NCI-H774 (cell line): ENCODE measurements at places on chromosomes 11 and 22.

GRCh38 chr11:27717801-27718229, 17.6 kb upstream of the BDNF start:
- DNase-seq = peak; percentile 46

DNA sequence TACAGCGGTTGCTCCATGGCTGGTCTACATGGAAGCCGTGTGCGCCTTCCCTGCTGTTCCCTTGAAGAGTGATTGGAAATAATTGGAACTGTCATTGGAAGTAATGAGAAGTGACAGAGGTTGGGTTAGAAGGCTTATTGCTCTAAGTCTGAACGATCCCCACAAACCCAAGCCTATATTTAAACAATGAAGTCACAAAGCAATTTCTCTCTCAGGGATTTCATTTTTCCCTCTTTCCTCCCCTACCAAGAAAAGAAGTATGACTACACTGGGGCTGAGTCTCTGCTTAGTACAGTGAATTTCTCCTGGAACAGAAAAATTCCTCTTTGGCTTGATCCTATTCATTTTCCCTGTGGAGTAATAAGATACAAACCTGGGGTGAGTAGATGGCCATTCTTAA, 7.8 kb downstream of the CLMP start:
- DNase-seq = no peak

DNA sequence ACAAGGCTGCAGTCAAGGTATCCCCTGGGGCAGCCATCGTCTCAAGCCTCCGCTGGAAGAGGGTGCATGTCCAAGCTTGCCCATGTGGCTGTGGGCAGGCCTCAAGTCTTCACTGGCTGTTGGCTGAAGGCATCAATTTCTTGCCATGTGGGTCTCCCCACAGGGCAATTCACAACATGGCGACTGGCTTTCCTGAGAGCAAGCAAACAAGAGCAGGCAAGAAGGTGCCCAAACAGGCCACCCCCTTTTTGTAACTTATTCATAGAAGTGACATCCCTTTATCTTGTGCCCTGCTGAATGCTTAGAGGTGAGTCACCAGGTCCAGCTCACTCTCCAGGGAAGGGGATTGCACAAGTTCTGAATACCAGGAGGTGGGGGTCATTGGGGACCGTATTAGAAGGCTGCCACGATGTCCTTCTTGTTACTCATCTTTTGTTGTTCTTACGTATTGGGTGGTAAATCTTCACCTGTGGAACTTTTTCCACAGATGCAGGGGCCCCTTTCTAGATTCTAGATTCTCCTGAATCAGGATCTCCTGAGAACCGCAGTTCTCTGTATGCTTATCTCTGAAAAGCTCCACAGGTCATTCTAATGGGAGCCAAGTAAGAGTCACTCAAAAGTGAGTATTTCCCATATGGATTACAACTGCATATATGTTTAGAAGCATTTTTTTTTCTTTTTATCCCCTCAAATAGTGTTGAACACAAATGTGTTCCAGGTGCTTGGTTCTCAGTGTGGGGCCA, 44.2 kb upstream of the MICAL2 start:
- DNase-seq = no peak

GRCh38 chr22:34490886-34491285, 570.6 kb upstream of the LARGE1 start:
- DNase-seq = no peak

GRCh38 chr11:11461473-11461872, 108.4 kb upstream of the CSNK2A3 start:
- no peak for DNase-seq

GRCh38 chr22:38657045-38657909, 839 bp downstream of the CBY1 start:
- no peak for DNase-seq

- no peak for DNase-seq
Measured at GRCh38 chr22:31650391-31650790, 11.6 kb downstream of the PISD start.

GRCh38 chr11:104799251-104799650, 99.0 kb downstream of the CASP12 start:
- DNase-seq = no peak

GRCh38 chr22:21626735-21627469, 2.9 kb downstream of the YDJC start:
- DNase-seq = no peak

- no peak for DNase-seq
Measured at GRCh38 chr11:729492-730074, 17.7 kb upstream of the TALDO1 start.

- no peak for DNase-seq
Measured at GRCh38 chr11:87338046-87338639, 300.4 kb downstream of the TMEM135 start.

DNA sequence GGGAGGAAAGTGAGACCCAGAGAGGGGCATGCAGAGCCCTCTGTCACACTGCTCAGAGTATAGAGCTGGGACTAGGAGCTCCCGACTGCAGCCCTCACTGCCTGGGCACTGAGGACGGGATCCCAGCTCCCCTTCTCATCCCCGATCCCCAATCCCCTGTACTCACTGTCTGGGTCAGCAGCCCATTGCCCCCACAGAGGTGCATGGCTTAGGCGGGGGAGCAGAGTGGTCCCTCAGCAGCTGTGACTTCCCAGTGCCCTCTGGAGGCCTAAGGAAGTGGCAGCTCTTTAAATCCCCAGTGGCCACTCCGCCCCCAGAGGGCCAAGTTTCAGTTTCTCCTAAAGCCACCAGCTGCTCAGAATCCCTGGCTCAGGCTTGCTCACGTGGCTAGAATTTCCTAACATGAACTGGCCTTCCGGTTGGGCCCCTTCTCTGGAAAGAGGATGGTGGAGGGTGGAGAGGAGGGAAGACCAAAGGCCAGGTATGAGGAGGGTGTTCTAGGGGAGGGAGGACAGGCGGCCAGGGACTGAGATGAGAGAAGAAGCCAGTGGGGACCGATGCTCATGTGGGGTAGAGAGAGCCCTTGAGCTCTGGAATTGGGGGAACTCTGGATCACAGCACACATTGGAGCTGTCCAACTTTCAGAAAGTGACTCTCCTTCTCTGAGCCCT, at the start of gene BATF2:
Gene BATF2 (minus strand): TSS at position 262 of the 671 bp plus-strand sequence. CDS start 57 bp downstream, at position 205.
- peak; percentile 51 for DNase-seq

DNA sequence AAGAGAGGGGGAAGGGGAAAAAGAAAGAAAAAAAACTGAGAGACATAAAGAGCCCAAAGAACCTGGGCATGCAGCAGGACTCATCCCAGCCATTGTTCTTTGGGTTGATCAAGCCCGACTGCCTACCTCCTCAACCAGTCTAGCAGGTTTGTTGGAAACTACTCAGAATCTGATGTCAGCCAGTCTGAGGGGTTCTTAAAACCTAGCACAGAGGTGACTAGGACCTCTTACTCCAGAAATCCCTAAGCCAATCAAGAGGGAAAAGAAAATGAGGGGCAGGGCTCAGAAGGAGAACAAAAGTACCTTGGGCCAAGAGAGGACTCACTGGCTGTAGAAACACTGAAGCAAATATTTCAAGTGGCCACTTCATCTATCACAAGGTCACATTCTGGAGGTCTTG, 228.0 kb downstream of the AASDHPPT start:
- no peak for DNase-seq

DNA sequence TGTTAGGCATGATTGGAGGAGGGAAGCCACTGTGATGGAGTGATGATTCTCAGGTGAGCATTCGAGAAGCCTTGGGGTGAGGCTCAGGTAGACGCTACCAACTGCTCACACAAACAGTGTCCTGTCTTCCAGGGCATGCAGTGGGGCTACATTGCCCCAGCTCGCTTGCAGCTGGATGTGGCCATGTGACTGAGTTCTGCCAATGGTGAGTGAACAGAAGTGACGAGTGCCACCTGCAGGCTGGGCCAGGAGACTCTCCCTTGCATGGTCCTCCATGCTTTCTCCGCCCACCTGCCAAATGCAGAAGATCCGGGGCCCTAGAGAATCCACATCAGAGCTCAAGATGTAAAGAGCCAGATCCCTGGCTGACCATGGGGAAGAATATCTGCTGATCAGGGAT, 195.9 kb downstream of the BCR start:
- no peak for DNase-seq
